ENCODE measurements at places on chromosomes 11 and 22.

DNA sequence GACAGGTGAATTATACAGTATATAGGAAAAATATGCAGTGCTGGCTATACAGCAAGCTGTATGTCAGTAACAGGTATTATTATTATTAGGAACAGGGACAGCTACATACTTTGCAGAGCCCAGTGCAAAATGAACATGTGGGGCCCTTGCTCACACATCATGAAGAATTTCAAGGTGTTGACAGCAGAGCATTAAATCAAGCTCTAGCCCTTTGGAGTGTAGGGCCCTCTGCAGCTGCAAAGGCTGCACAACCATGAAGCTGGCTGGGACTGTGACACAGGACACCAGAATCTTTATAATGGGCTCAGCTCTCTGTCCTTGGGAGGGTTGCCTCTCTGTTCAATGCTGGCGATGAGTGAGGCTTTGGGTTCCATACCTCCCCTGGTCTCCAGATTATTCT is 44.9 kb upstream of the DAGLA start:
- DNase-seq, result no peak

GRCh38 chr11:12752868-12753524 is 78.8 kb downstream of the TEAD1 start:
- DNase-seq, result no peak

DNA sequence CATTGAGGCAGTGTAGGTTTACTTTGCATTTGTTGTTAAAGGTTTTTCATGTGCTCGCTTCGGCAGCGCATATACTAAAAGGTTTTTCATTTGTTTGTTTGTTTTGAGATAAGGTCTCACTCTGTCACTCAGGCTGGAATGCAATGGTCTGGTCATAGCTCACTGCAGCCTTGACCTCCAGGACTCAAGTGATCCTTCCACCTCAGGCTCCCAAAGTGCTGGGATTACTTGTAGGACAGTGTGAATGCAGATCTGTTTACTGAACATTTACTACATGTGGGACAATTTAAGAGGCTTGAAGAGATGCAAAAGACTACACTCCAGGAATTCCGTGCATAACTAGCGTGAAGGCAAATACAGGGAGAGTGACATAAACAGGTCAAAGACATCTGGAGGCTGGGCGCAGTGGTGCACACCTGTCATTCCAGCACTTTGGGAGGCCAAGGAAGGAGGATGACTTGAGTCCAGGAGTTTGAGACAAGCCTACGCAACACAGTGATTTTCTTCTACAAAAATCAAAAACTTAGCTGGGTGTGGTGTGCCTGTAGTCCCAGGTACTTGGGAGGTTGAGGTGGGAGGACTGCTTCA is 34.1 kb downstream of the YPEL1 start:
- DNase-seq, result no peak

GRCh38 chr11:36620246-36620645 is 22.2 kb upstream of the RAG2 start:
- DNase-seq, result no peak

DNA sequence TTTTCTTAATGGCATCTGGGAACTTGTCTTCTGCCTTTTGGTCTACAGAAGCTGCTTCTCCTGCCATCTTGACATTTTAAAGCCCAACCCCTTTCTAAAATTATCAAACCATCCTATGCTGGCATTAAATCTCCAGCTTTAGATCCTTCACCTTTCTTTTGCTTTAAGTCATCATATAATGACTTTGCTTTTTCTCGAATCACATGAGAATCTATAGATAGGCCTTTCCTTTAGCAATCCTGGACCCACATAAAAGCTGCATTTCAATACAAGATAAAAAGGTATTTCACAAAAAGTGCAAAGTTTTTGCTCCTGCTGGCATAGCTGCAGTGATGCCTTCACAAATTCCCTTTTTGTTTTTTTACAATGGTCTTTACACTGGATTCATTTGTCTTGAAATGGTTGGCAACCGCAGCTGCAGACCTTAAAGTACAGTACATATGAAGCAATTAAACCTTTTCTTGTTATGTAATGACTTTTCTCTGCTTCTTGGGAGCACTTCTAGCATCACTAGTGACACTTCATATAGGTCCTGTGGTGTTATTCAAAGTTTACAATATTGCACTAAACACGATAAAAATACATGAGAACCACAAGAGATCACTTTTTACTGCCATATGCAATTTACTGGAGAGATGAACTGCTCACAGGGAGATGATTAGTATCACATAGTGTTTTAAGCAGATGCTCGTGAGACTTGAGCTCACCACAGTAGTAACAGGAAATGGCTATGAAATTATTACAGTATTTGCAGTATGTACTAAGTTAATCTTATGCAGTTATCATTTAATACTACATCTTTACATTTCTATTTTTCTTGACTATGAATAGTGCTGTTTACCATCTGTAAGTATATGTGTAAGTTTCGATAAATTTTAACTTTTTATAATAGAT is 41.6 kb downstream of the ACER3 start:
- DNase-seq, result no peak

DNA sequence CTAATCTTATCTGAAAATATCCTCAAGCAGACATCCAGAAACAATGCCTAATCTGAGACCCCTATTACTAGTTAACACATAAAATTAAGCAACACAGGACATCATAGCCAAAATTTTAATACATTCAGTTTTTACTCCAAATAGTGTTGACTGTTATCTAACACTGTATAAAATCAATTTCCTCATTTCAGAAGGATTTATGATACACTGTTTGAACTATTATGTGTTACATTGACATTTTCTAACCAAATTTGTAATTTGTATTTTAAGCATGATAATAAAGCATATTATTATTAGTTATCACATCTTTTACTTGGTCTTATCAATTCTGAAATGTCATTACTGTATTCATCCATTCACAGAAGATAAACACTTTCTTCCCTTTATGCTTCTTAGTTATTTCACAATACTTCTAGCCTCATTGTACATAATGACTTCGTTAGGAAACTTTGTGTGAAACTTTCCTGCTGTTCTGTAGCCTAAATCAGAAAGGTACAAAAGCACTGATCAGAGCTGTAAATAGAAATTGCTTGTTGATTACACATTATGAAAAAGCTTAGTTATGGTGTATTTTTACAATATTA is 1248.9 kb downstream of the JRKL start:
- DNase-seq, result no peak

GRCh38 chr11:102241026-102241425 is 76.3 kb upstream of the BIRC3 start:
- DNase-seq, result no peak

DNA sequence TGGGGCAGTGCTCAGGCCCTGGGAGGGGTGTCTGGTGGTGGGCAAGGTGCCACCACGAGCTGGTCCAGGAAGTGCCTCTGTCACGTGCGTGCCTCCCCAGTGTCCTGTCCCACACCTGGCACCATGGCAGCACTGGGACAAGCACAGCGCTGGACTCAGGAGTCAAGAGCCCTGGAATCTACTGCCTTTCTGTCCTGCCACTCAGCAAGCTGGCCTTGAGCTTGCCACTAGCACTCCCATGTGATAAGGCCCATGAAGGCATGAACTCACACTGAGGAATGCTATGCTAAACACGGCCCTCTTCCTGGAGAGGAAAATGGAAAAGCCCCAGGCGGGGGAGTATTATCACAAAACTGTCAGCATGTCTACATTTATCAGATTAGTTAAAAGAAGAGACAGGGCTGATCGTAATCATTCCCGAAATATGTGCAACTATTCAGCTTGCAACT is 50.7 kb upstream of the SLC35C1 start:
- DNase-seq, result no peak

- peak; percentile 60 for DNase-seq
Measured at GRCh38 chr11:7577291-7578190, 63.7 kb downstream of the PPFIBP2 start.

DNA sequence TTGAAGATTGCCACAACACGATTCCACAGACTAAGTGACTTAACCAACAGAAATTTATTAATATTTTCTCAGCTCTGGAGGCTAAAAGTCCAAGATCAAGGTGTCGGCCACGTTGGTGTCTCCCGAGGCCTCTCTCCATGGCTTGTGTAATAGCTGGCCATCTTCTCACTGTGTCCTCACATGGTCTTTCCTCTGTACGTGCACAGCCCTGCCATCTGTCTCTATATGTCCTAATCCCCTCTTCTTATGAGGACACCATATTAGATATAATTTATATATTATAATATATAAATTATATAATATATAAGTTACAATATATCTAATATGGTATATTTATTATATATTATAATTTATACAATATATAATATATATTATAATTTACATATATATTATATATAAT is 25.1 kb upstream of the SCGB1A1 start:
- no peak for DNase-seq

DNA sequence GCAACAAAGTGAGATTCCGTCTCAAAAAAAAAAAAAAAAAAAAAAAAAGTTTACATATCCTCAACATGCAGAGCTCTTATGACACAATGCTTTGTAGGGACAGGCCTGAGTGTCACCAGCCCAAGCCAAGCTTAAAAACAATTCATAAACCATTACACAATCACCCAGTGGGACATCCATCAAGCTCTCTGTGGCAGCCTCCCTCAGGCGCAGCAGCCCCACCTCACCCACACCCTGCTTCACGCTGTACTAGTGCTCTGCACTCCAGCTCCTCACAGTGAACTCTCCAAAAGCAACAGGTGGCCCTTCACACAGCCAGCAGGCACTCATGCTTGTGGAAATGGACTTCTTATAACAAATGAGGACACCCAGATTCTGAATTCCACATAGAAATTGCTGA is 3.5 kb upstream of the FOXRED2 start:
- no peak for DNase-seq

GRCh38 chr22:39024519-39025308 is 3.8 kb downstream of the APOBEC3D start:
- no peak for DNase-seq

DNA sequence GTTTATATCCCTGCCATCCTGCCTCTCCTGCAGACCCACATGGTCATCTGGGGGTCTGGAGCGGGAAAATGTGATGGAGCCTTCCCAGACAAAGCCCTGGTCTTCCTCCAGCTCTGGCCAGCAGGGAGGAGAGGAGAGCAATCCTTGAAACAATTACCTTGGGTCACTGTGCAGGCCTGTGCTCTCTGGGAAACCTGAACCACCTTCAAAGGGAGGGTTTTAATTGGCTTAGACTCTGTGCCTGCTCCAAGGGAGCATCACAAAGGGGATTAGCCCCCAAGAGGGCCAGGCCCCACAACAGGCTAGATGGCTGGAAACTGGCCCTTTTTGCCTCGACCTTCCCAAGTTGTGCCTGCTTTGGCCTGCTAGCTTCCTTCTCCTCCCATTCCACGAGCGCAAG is 351.9 kb downstream of the TENM4 start:
- DNase-seq, result no peak

DNA sequence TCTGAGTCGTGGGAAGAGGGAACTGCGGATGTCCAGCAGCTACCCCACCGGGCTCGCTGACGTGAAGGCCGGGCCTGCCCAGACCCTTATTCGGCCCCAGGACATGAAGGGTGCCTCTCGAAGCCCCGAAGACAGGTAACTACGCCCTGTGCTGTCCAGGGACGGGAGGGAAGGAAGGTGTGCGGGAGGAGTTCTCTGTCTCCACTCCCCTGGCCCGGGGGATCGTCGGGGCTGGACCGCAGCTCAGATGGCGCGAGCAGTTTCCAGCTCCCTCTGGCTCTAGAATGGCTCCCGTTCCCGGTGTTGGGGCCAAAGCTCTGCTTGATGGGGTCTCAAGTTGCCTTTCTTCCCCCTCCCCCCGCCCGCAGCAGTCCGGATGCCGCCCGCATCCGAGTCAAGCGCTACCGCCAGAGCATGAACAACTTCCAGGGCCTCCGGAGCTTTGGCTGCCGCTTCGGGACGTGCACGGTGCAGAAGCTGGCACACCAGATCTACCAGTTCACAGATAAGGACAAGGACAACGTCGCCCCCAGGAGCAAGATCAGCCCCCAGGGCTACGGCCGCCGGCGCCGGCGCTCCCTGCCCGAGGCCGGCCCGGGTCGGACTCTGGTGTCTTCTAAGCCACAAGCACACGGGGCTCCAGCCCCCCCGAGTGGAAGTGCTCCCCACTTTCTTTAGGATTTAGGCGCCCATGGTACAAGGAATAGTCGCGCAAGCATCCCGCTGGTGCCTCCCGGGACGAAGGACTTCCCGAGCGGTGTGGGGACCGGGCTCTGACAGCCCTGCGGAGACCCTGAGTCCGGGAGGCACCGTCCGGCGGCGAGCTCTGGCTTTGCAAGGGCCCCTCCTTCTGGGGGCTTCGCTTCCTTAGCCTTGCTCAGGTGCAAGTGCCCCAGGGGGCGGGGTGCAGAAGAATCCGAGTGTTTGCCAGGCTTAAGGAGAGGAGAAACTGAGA is 1.4 kb downstream of the ADM start:
- DNase-seq, result no peak

GRCh38 chr11:31240340-31240904 is 129.1 kb downstream of the DCDC1 start:
- peak; percentile 18 for DNase-seq

- no peak for DNase-seq
Measured at GRCh38 chr11:67612751-67613150, 6.0 kb downstream of the NDUFV1 start.

DNA sequence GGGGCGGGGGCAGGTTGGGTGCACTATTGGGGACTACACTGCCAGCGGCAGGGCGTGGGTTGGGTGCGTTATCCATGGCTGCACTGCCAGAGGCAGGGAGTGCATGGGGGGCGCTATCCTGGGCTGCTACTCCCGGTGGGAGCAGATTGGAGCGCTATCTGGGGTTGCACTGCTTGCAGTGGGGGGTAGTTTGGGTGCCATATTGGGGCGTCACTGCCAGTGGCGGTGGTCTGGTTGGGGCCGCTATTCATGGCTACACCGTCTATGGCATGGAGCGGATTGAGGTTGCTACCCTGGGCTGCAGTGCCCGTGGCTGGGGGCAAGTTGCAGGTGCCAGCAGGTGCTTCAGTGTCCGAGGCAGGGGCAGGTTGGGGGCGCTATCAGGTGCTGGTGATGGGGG is 36.2 kb downstream of the C22orf42 start:
- DNase-seq, result no peak

- peak; percentile 97 for DNase-seq
Measured at GRCh38 chr11:96306933-96307775, 35.8 kb downstream of the MAML2 start.

- DNase-seq, result no peak
Measured at GRCh38 chr11:108574675-108575074, 18.9 kb downstream of the EXPH5 start.

Data from small intestine (tissue), 16 donors.